ENCODE measurements at places on chromosomes 2 and 18.

DNA sequence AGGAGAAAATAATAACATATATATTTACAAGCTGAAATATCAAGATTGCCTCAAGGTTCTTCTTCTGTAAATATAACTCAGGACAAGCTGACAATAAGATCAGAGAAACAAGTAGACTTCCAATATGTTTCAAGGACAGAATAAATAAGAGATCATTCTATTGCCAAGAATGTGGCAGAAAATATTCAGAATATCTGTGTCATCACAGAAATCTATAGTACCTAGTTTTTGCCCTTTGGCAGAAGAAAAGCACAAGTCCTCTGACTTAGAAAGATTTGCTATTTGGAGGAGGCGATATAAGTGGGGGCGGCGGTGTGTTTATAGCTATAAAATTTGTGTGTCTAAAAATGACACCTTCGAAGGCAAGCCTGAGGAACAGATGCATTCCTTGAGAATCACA lies 34.3 kb downstream of the ARHGAP15 start:
- no peak for DNase-seq

DNA sequence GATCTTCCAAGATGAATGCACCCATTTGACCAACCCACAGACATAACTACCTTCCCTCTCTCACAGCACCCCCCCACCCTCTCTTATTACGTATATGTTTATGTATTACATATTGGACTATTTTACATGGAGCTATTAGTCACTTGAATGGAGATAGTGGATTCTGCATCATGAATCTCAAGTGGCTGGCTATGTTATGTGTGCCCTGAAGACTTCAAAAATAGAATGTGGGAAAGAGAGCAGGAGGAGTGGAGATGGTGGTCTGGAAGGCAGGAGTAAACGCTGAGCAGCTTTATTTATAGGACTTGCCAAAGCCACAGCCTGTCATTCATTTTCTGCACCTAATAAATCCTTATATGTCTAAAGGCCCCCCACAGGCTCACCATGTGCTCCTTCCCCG lies 4.9 kb downstream of the ANTXR1 start:
- no peak for DNase-seq

DNA sequence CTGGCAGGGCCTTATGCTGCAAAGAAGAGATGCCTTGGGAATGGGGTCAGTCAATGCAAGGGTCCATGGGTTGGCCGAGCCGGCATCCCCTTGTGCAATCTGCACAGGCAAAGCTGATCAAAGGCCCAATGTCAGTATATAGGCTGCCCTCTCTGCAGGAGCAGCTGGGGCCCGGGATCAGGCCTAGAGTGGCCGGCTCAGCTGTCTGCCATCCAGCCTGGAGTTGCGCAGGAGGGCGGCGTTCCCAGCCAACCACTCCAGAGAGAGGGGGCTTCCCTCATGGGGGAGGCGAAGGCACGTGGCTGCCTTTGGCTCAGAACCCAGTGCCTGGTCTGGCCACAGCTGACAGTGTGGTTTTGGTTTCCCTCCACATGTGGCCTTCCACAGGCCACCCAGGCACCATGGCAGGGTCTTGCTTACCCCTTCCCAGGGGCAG lies 3.9 kb downstream of the INPP5D start:
- no peak for DNase-seq

DNA sequence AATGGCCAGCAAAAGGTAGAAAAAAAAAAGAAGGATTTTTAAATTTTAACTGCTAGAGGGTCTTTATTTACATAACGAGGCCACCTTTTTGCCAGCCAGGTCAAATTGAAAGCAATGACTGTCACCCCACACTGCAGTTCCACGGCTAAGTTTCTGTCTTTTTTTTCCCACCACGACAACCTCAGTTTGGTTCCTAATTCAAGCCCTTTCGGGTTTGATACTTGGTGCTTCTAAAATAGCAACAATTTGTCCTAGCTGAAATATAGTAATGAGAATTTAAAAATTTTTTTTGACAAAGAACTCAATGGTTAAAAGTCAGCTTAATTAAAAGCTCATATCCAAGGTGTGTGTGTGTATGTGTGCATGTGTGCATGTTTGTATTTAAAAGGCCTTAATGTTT lies 16.4 kb upstream of the NMS start:
- no peak for DNase-seq

DNA sequence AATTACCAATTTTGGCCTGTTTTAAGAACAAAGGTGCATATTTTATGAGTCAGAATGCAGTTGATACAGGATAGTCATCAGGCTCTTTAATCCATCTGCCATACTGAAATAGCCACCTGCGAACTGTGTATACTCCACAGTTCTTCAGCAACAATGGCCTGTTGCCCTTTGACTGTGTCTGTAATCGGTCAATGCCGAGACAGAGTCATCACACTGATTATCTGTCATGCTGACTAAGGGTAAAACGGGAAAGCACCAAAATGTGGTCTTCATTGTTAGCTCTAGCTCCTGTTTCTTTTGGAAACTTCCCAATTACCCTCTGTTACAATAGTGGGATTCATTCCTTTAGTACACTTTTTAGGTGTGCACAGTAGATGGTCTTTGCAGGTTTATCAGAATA lies 871.7 kb downstream of the DPP10 start:
- no peak for DNase-seq

GRCh38 chr2:149420053-149420963 lies 89.9 kb downstream of the LYPD6 start:
- no peak for DNase-seq

DNA sequence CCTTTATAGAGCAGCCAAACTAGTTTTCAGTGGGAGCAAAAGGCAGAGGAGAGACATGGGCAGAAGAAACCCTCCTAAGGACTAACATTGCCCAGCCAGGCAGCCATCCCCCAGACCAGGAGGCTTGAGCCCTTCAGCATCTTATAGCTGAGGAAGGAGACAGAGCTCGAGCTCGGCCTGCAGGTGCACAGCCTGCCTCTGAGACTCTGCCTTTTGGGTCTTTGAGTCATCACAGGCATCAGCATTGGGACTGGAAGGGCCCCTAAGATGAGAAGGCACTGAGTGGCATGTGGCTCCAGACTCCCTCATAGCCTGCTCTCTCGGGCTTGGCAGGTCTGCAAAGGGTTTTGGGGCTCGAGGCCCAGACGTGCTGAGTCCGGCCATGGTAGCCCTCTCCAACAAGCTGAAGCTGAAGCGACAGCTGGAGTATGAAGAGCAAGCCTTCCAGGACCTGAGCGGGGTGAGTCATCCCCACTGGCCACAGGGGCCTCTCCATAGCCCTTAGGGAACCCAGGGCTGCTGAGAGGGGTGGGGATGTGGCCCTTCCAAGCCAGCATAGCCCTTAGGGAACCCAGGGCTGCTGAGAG lies 84.1 kb downstream of the EPAS1 start:
- DNase-seq = no peak

GRCh38 chr2:19022334-19022733 lies 336.1 kb downstream of the OSR1 start:
- DNase-seq = no peak

GRCh38 chr2:111668741-111669140 lies 215.3 kb downstream of the ANAPC1 start:
- DNase-seq = no peak

DNA sequence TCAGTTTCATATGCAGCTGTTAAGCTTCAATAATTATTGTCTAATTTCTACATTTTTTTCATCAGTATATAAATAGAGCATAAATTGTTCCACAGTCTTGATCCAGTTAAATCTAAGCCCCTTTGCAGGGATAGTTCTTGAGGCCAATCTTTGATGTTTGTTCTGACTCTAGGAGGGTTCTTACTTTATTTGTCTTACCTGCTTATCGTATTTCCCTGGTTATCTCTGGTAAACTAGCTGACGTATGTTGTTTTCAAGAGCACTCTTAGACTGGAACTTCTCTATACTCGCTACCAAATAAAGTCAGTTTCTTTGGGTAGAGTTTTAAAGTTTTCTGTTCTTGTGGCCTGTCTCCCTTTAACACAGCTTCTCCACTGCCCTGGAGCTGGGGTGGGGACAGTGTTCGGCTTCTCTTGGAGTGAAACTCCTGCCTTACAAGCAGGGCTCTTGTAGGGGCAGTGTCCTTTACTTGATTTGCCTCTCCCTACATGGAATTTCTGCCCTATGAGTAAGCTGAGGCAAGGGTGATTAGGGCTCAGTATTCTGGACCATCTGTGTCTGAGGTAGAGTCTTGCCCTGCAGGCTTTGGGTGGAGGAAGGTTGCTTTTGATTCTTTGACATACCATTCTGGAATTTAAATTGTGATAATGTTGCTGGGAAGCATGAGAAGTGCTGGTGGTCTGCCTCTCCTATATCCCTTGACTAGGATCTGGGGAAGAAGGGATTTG lies 90.3 kb downstream of the PTPN4 start:
- no peak for DNase-seq

DNA sequence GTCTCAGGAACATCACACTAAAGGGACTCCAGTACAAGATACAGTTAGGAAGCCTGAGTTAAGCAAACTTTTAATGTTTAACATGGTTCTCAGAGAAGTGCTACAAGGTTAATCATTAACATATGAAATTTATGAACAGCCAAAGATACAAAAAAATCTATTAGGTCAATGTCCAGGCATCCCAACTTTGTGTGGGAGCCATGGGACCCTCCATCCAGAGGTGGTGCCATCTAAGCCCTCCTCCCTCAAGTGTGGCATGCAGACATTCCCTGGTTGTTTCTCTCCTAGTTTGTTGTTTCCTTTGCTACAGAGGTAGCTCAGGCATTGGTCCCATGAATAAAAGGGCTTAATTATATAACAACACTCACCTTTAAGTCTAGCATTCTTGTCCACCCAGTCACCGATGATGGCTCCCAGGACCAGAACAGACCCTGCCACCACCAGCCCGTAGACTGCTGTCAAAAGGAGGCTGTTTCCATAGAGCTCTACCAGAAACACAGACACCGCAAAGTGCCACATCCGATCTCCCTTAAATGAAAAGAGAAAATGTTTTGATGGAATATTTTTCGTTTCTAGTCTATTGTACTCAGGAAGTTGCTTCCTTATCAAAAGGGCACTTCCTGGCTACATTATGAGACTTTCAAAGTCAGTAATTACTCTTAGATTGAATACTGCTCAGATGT lies 5.7 kb downstream of the SLC40A1 start:
- no peak for DNase-seq

- no peak for DNase-seq
These were observed 422.3 kb downstream of the ZEB2 start for GRCh38 chr2:144097440-144098225.

- DNase-seq = no peak
These were observed 398.9 kb downstream of the RND3 start for GRCh38 chr2:150088538-150088937.

GRCh38 chr2:196059491-196059960 lies 9.1 kb downstream of the DNAH7 start:
- no peak for DNase-seq

GRCh38 chr2:225472161-225472560 lies 72.7 kb downstream of the NYAP2 start:
- DNase-seq = no peak

DNA sequence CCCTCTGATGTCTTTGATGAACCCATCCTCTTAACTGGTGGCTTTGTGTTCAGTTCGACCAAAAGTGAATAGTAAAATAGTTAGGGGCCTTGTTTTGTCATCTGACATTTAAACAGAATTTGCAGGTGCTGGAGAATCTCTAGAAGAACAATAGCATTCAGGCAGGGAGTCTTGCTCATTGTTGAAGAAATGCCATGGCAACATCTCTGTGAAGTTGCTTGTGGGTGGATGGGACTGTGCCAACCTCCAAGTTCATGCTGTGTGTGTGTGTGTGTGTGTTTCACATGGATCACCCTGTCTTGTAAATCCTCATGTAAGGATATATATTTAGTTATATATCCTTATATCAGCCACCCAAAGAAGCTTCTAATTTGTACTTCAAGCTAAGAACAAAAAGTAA lies 66.7 kb downstream of the SKA1 start:
- DNase-seq = no peak

Data from glutamatergic neuron (in vitro differentiated cells).